SK-N-DZ (cell line): ENCODE measurements at places on chromosomes 6 and 20.

GRCh38 chr6:147063469-147064031 is 140.7 kb upstream of the STXBP5 start:
- no peak for DNase-seq

GRCh38 chr6:4259391-4259790 is 124.0 kb upstream of the ECI2 start:
- no peak for DNase-seq

GRCh38 chr6:149445573-149445972 is 39.2 kb downstream of the ZC3H12D start:
- DNase-seq: peak; percentile 74

DNA sequence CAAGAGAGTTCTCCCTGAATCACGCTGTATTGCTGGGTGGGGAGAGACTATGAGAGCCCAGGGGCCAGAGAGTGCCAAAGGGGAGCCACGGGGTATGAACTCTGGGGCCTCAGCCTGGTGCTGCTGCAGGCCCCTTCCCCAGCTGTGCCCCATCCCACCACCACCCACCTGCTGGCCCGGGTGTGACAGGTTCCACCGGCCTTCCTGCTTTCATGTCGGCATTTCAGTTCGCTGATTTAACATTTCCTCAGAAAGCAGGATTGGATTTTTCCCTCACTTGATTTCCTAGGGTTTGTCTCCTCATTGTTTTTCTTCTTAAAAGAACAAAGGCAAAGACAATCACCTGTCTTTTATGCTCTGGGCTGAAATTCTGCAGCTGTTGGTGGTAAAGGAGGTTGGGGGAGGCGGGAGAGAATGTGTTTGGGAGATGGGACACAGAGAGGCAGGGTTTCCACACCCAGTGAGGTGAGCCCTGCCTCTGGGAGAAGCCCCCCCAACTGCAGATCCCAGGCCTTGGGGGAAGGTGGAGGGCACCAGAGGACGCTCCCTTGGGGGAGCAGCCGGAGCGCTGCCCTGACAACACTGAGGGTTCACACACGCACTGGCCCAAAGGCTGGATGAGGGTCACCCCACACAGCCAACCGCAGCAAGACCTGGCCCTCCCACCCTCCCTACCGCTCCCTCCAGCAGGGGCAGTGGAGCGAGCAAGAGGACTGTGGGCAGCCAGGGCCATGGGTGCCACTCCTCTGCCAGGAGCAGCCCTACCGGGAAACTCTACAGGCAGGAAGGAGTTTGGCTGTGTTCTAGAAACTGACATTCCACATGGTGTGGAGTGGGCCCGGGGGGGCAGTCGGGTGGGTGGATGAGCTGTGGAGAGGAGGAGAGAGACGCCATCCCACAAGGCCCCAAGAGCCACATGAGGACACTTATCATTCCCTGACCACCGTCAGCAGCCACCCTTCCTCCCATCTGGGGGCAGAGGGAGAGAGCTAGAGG is 10.5 kb upstream of the MLN start:
- no peak for DNase-seq

- no peak for DNase-seq
These were observed 949 bp upstream of the SLC17A3 start for GRCh38 chr6:25874822-25875562.

DNA sequence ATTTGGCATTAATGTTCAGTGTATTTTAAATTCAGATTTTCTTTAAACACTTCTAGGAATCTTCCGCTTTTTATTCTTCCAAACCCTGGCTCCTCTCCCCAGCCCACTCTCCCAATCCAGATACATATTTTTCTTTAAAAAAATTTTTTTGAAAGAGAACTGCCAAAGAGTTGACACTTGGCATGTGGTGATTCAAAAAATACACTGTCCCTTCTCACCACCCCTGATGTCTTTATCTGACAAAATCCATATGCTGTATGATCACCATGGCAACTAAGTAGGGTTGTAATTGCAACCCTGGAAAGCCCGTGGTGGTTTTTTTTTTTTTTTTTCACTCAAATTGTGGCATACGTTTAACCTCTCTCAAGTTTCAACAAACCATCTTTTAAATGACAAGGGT is 355.8 kb upstream of the SASH1 start:
- peak; percentile 12 for DNase-seq

- no peak for DNase-seq
These were observed 81.1 kb upstream of the SNAP25 start for GRCh38 chr20:10137533-10137932.

- no peak for DNase-seq
These were observed 113.9 kb downstream of the HFE start for GRCh38 chr6:26200918-26201721.
